ENCODE measurements at places on chromosomes 3 and 15. TPM values are rescaled to one million over a fixed set of nuclear protein-coding genes. Genes with fewer than 3 reads are reported as not detected.

- peak overlapping the region; percentile 67 for H3K4me3 ChIP-seq
- peak overlapping the region; percentile 99 for H3K27ac ChIP-seq
- peaks cover 22% of the 10 kb centered on the region for H3K36me3 ChIP-seq
- peaks cover 52% of the 10 kb centered on the region for H3K4me1 ChIP-seq
- DNase-seq: peak; percentile 53
- H3K27me3 ChIP-seq: no peaks in the 10 kb centered on the region
These were observed 936 bp downstream of the ZXDC start for GRCh38 chr3:126474498-126475412.

DNA sequence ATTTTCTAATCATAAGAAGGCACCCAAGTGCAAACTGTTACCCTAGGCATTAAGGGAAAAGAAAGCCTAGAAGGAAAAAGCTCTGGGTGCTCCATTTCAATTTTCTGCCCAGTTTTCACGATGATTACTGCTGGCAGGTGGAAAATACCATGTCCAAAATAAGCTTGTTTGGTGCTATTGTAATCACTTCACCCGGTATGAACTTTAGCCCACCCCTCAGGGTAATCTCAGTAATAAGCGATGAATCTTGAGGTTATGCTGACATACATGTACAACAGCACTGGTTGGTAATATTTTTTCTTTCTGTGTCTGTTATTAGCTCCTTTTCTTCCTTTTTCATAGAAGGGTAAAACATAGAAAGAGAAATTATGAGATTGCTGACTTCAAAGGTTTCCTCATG, 88.6 kb upstream of the MEX3B start:
- peaks cover 68% of the 10 kb centered on the region for H3K36me3 ChIP-seq
- DNase-seq: no peak
- no peaks in the 10 kb centered on the region for H3K4me1 ChIP-seq
- H3K4me3 ChIP-seq: no peak overlapping the region
- no peaks in the 10 kb centered on the region for H3K27me3 ChIP-seq

DNA sequence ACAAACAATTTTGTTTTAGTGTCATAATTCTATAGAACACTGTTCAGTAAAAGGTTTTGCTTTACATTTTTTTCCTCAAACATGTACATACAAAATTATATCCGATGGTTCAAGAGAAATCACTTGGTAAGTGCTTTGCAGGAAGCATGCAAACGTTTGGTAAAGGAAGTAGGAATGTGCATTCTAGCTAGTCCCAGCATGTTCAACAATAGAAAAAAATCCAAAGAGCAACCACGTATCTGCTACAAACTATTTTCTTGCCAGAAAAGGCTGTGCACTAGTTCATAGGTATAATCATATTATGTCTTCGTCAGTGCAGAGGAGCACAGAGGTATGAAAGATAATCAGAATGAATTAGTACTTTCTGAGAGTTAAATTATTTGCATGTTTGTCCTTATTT, 58.0 kb downstream of the GPR160 start:
- DNase-seq: no peak
- peaks cover 16% of the 10 kb centered on the region for H3K36me3 ChIP-seq
- no peaks in the 10 kb centered on the region for H3K4me1 ChIP-seq
- no peak overlapping the region for H3K27ac ChIP-seq

DNA sequence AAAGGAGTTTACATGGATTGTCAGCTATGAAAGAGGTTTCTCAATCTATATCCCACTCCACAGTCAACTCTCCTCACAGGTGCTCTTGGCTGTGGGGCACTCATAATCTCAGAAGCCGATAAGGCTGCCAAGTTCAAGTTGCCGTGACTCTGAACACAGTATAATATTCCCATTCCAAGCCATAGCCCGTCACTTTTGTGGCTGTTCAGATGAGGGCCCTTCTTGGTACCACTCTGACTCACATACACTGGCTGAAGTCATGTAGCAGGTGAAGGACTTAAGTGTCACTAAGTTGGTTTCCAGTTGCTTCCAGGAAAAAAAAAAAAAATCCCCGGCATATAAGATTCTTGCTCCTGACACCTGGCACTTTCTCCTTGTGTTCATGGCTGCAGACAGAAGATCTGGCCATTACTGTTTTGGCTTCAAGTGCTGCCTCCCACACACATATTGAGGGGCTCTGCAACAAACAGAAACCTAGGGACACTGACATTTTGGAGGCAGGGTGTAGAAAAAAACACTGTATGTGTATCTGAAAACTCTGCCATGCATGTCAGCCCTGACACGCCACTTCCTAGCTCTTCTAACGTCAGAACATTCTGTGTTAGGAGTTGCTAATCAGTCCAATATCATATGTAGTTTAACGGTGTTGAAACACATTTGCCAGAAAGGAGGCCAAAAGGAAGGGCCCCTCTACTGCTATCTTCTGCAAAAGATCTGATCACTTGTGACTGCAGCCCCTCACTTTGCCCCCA, 170.2 kb upstream of the ICE2 start:
- H3K4me1 ChIP-seq: peaks cover 9% of the 10 kb centered on the region
- no peak for DNase-seq
- no peaks in the 10 kb centered on the region for H3K27me3 ChIP-seq
- no peaks in the 10 kb centered on the region for H3K36me3 ChIP-seq
- H3K27ac ChIP-seq: no peak overlapping the region

- DNase-seq: peak; percentile 65
- no peak overlapping the region for H3K4me3 ChIP-seq
- no peaks in the 10 kb centered on the region for H3K27me3 ChIP-seq
- H3K4me1 ChIP-seq: peaks cover 54% of the 10 kb centered on the region
- no peaks in the 10 kb centered on the region for H3K36me3 ChIP-seq
These were observed 227.8 kb downstream of the CDIN1 start for GRCh38 chr15:36807134-36807764.

GRCh38 chr15:39285663-39286062, 295.2 kb upstream of the THBS1 start:
- H3K36me3 ChIP-seq: no peaks in the 10 kb centered on the region
- peaks cover 7% of the 10 kb centered on the region for H3K4me1 ChIP-seq
- no peak overlapping the region for H3K27ac ChIP-seq

DNA sequence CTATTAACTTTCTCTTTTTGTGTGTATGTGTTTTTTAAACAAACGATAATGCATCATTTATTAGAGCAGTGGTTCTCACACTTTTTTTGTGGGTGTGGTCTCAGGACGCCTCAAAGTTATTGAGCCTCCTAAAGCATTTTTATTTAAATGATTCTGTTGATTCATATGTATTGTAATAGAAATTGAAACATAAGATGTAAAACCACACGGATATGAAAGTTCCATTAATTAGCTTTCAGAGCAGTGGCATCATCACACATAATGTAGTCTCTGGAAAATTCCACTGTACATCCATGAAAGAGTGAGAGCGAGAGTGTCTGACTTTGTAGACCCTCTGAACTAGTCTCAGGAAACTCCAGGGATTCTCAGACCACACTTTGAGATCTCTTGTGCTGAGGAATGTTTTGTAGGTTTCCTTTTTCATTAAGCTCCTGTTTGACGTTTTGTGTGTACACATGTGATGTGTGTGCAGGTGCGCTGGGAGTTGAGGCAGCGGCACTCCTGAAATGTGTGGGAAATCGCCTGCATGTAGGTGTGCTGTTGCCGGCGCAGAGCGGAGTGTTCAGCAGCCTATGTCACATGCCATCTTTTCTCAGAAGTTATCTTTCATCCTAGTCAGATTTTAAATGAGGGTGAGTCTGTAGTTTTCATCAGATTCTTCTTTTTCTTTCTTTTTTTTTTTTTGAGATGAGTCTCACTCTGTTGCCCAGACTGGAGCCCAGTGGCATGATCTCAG, 5.3 kb upstream of the TRAK1 start:
- H3K27ac ChIP-seq: no peak overlapping the region
- no peak for DNase-seq
- peaks cover 7% of the 10 kb centered on the region for H3K4me1 ChIP-seq
- H3K27me3 ChIP-seq: no peaks in the 10 kb centered on the region
- H3K36me3 ChIP-seq: peaks cover 34% of the 10 kb centered on the region

DNA sequence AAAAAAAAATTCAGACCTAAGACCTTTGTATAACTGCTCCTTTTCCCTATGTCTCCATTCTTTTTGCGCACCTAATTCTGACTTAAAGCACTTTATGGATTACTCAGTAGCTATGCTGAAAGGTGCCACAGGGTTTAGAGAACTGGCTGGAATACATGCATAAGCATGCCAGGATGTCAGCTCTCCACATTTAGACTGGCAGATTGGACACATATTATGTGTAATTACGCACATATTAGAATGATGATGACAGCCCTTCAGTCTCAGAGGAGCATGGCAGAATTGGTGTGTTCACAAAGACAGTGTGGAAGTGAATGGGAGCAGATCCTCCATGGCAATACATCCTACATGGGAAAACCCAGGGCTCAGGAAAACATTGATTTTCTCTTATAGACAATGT, 108.1 kb upstream of the LSAMP start:
- no peaks in the 10 kb centered on the region for H3K36me3 ChIP-seq
- no peaks in the 10 kb centered on the region for H3K27me3 ChIP-seq
- no peak overlapping the region for H3K4me3 ChIP-seq
- H3K4me1 ChIP-seq: no peaks in the 10 kb centered on the region
- DNase-seq: no peak
- no peak overlapping the region for H3K27ac ChIP-seq

- no peaks in the 10 kb centered on the region for H3K36me3 ChIP-seq
- H3K27me3 ChIP-seq: no peaks in the 10 kb centered on the region
- H3K4me1 ChIP-seq: no peaks in the 10 kb centered on the region
These were observed 252.4 kb upstream of the CCDC54 start for GRCh38 chr3:107124885-107125284.

- H3K27ac ChIP-seq: no peak overlapping the region
- no peak for DNase-seq
- H3K27me3 ChIP-seq: no peaks in the 10 kb centered on the region
These were observed 79.1 kb downstream of the TOP2B start for GRCh38 chr3:25585361-25586166.

DNA sequence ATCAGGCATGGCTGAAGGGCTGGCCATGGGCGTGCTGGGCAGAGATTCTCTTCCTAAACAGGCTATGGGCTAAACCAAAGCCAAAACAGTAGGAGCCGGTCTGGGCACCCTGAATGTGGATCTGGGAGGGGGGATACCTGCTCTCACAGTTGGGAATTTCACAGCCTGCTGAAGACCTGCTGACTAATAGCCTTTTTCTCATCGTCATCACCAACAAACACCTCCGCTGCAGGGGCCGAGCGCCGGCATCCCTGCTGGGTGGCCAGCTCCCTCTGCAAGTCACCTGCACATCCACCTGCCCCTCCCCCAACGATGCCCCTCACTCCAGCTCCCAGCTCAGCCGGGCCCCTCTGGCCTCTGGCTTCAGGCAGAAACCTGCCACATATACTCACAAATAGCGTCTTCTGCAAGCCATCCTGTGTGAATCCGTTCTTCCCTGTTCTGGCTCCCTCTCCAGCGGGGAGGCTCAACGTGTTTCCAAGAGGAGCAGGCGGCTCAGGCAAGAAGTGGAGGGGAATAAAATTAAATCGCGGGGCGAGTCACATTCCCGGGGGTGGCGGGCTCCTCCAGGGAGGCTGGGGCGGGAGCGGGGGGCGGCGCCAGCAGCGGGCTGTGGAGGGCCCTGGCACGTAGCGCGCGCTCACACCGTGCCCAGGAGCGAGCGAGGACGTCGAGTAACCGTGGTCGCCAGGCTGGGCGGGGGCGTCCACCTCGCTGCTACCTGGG, 466 bp downstream of the IQSEC1 start:
- peaks cover 12% of the 10 kb centered on the region for H3K4me1 ChIP-seq
- peaks cover 63% of the 10 kb centered on the region for H3K27me3 ChIP-seq
- no peaks in the 10 kb centered on the region for H3K36me3 ChIP-seq
- no peak for DNase-seq

DNA sequence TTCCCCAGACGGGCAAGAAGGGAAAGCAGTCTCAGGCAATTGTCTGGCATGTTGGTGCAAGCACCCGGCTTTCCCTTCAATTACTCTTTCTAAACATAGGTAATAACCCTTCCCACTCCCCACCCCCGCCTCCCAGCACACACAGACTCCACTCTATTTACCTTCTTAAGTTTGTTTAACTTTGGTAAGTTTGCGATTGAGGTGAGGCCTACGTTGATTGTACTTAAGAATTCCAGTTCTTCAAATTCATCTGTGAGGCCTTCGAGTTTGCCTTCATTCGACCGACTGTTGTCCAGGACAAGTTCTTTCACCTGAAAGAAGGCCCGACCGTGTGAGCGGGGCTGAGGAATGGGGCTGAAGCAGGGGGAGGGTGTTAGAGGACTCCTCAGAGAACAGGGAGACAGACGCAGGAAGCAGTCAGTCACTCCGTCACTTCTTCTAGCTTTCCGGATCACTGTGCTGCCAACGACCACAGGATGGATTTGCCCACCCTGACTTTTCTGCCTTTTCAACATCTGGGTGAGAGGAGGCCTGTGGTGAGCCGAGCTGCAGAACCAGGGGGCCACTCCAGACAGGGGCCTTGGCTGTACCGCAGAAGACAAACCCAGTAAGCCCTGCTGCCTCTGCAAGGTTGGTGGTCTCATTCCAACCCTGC, 33.0 kb downstream of the ANP32A start:
- peaks cover 43% of the 10 kb centered on the region for H3K36me3 ChIP-seq
- no peak overlapping the region for H3K4me3 ChIP-seq
- H3K27me3 ChIP-seq: no peaks in the 10 kb centered on the region
- peak; percentile 86 for DNase-seq
- H3K4me1 ChIP-seq: peaks cover 75% of the 10 kb centered on the region
- peak overlapping the region; percentile 85 for H3K27ac ChIP-seq

- peaks cover 6% of the 10 kb centered on the region for H3K4me1 ChIP-seq
- H3K4me3 ChIP-seq: no peak overlapping the region
- H3K27me3 ChIP-seq: no peaks in the 10 kb centered on the region
- H3K27ac ChIP-seq: no peak overlapping the region
- no peaks in the 10 kb centered on the region for H3K36me3 ChIP-seq
These were observed 285.0 kb upstream of the C2CD4B start for GRCh38 chr15:62450061-62450460.

GRCh38 chr15:71761649-71762048, 48.7 kb upstream of the NR2E3 start:
- no peaks in the 10 kb centered on the region for H3K4me1 ChIP-seq
- H3K27me3 ChIP-seq: no peaks in the 10 kb centered on the region
- H3K4me3 ChIP-seq: no peak overlapping the region
- DNase-seq: peak; percentile 48
- no peak overlapping the region for H3K27ac ChIP-seq

DNA sequence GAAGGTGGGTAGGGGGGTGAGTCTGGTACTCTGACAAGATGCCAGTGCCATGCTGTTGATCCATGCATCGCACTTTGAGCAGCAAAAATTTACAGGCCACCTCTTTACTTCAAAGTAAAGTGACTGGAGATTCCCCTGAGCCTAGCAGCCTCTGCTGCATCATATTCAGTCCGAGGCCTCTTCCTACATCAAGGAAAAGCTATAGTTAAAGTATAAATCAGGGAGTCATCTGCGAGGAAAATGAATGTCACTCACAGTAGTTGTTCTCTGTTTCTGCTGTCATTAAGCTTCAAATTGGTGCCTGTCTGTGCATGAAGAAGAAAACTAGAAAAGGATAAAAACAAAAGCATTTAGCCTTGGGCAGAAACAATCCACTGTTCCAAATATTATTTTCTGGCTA, 706.2 kb downstream of the TBL1XR1 start:
- H3K4me3 ChIP-seq: no peak overlapping the region
- no peaks in the 10 kb centered on the region for H3K36me3 ChIP-seq
- no peaks in the 10 kb centered on the region for H3K27me3 ChIP-seq
- no peaks in the 10 kb centered on the region for H3K4me1 ChIP-seq
- no peak for DNase-seq

- H3K4me1 ChIP-seq: peaks cover 30% of the 10 kb centered on the region
- H3K27me3 ChIP-seq: no peaks in the 10 kb centered on the region
- no peaks in the 10 kb centered on the region for H3K36me3 ChIP-seq
These were observed 170.3 kb upstream of the CCDC54 start for GRCh38 chr3:107206945-107207344.

Gene SPTBN5
- total RNA-seq: not detected

Gene CEP152
- 14.5 TPM for total RNA-seq

Gene ABCC5
- 94.0 TPM for total RNA-seq

Gene GOLGA8R
- total RNA-seq: 2.9 TPM

Gene GOLGA6B
- not detected for total RNA-seq

Gene PIERCE2
- not detected for total RNA-seq

Gene UTS2B
- total RNA-seq: not detected

Gene CCPG1
- total RNA-seq: 119 TPM
